ENCODE measurements at places on chromosomes 2 and 18.

DNA sequence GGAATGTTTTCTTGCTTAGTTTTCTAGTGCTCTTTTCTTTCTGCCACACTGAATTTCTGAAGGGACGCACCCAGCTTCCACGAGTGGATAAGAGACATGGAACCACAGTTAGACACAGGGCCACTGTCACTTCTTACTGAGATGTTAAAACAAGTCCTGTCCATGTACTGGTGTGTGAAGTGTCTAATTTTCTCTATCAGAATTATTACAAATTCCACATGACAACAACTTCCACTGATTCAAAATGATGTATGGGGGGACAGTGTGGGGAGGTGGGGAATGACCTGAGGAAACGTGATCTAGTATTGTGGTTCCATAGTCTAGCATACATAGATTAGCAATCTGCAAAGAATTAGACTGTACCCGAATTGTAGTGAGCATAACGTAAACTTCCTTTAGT lies 169.6 kb downstream of the TMEM247 start:
- DNase-seq = no peak

GRCh38 chr2:219969508-219969907 lies 342.1 kb downstream of the SLC4A3 start:
- no peak for DNase-seq

GRCh38 chr2:204551512-204551863 lies 6.2 kb downstream of the PARD3B start:
- no peak for DNase-seq

DNA sequence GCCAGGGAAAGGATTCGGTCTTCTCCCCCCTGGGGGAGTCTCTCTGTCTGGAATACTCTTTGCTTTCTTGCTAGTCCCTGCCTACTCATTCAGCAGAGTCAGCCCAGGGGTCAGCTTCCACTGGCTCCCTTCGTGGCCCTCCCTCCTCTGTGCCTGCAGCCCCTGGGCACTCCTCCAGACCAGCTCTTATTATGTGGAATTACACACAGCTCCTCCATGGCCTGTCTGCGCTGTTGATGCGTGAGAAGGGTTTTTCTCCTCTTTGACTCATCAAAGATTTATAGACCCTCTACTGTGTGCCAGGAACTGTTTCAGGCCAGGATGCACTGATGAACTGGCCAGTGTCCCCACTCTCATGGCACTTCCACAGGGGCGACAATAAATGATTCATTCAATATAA lies 44.4 kb downstream of the ST8SIA5 start:
- DNase-seq = no peak

- no peak for DNase-seq
These were observed 158.6 kb downstream of the TXNL1 start for GRCh38 chr18:56479841-56480240.

- no peak for DNase-seq
These were observed 128.7 kb downstream of the MAIP1 start for GRCh38 chr2:200084036-200084435.

DNA sequence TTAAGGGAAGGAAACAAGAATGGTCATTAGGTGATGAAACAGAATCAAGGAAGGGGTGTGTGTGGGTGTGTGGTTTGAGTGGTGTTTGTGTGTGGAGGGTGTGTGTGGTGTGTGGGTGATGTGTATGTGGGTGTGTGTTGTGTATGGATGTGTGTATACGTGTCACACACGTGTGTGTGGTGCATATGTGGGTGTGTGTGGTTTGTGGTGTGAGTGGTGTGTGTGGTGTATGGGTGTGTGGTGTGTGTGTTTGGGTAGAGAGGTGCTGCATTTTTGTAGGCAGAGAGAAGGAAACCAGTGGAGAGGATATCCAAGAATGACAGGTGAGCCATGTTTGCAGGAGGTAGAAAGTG lies 1.1 kb upstream of the CEP192 start:
- peak; percentile 28 for DNase-seq

DNA sequence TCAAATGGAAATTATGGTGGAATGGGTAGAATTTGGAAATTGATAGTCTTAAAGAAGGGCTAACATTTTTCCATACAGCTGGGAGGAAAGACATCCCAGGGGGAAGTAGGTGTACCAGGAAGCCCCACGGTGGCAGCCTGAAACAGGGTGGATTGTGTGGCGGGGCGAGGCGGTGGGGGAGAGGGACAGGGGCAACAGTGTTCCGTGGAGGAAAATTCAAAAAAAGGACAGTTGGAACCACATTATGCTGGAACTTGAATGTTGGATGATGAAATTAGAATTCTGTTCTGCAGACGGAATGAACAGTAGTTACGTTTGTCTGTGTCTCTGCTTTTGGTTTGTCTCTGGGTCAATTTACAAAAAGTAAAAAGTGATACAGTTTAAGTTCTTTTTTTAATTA lies 10.6 kb upstream of the CIB4 start:
- no peak for DNase-seq

- DNase-seq = no peak
These were observed 35.8 kb downstream of the SCG2 start for GRCh38 chr2:223566396-223566795.

DNA sequence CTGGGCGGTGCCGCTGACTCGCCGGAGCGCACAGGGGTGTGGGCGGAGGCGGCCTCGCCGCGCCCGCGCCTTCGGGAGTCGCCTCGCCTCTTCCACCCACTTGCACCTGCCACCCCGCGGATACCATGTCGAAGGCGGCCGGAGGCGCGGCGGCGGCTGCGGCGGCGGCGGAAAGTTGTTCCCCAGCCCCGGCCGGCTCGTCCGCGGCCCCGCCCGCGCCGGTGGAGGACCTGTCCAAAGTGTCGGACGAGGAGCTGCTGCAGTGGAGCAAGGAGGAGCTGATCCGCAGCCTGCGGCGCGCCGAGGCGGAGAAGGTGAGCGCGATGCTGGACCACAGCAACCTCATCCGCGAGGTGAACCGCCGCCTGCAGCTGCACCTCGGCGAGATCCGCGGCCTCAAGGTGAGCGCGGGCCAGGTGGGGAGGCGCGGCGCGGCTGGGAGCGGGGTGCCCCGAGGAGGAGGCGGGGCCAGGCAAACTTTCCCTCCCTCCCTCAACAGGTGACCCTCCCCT lies 766 bp downstream of the CCDC85A start:
- no peak for DNase-seq

DNA sequence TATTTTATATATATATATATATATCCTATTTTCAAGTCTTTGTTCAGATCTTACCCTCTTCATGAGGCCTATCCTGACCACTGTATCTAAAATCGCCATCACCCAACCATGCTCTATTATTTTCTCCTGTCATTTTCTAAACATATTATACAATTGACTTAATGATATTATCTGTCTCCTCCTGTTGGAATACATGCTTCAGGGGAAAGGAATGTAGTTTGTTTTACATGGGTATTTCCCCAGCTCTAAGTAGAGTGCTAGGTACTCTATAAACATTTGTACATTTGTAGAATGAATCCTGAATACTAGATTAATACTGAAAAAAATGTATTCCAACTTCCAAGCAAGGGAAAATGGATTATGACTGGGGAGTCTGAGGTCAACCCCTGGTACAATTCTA lies 26.2 kb downstream of the TTC21B start:
- no peak for DNase-seq

DNA sequence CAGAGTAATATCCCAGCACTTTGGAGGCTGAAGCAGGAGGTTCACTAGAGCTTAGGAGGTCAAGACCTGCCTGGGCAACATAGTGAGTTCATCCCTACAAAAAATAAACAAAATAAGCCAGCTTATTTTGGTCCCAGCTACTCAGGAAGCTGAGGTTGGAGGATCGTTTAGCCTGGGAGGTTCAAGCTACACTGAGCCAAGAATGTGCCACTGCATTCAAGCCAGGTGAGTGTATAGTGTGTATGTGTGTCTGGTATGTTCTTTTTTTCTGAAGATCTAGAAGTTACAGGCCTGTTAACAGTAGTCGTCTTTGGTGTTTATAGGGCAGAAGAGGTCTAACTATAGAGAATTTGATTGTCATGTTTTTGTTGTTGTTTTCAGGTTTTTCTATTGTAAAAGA lies 40.2 kb downstream of the ZC3H15 start:
- DNase-seq = no peak

DNA sequence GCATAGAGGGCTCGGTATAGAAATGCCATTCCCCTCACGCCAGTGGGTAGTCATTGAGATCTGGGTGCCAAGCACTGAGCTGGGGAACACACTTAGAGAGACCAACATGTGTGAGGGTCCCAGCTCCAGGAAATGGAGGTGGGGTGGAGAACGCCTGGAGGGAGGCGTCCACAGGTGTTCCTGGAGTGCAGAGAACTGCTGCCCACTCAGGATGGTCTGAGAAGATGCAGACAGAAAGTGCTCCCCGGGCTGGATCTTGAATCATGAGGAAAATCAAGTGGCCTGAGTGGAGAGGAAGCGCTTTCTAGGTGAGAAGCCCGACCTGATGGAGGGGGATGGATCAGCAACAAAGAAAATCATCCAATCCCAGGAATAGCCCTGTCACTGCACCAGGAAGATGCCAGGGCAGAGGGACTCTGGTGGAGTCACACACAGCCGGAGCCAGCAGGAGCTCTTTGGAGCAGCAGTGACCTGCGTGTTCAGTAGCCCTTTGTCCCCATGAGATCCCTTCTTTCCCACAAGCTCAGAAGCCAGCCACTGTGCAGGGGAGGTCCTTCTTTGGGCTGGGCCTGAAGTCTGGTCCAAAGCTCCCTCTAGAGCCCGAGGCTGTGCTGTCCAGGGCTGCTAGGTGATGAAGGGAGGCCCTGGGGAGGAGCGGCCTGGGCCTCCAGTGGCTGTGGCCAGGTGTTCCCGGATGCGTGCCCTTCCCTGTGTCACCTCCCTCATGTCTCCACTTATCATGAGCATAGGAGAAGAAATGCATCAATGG lies 112.3 kb downstream of the RNF144A start:
- no peak for DNase-seq

DNA sequence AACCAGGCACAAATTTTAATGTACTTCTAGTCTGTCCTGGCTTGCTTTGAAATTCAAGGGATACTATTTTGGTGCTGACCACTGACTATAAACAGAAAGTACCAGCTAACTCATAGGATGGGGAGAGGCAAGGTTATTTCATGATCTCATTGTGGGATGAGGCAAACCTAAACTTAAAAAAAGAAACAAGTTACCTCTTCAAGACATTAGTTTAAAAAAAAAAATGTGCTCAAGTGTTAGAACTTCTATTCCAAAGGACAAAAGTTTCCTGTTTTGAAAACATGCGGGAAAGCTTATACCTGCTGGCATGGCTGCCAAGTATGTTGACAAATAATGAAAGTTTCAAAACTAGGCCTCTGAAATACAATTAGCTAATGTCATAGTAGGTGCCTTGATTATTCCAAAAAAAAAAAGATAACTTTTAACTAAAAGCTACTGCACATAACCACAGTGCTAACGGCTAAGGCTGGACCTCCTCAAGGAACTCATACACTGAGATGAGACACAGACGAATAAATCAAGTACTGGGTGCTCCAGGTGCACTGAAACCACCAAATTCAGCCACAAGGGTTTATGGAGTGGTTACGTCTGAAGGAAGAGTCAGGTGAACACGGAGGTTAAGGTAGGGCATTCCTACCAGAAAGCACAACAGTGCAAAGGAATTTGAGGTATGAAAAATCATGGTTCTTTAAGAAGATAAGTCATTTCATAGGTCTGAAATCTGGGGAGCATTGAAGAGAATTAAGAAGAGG lies 38.1 kb downstream of the TMEM131 start:
- DNase-seq = no peak

DNA sequence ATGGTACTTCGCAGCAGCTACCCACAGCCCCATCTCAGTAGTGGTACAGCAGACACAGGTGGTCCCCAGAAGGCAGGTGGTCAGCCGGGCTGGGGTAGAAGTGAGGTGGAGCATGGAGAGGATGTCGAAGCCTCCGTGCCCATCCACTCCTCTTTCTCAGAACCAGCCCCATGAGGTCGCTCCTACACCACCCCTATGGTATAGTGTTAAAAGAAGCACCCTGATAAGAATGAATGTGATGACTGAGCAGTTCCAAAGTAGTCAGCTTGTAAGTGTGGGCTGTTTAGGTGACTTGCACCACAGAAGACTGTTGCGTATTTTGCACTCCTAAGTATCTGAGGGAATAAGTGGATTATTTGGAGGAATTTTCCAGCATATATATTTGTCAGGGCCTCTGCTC lies 111.3 kb downstream of the WDSUB1 start:
- no peak for DNase-seq

DNA sequence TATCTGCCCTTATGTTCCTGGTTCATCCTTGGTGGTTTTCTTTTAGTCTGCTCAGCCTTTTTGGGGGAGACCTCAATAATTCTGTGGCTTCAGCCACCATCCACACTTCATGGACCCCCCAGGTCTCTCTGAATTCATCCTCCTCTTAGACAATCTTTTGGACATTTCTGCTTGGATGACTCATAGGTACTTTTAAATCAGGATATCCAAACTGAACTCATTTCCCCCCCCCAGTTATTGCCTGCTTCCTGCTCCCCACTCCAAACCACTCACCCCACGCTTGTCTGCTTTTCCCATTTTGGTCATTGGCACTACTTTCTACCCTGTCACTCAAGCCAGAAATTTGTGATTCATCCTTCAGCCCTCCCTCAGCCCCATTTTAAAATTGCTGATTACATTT lies 78.5 kb downstream of the TANC1 start:
- DNase-seq = no peak

DNA sequence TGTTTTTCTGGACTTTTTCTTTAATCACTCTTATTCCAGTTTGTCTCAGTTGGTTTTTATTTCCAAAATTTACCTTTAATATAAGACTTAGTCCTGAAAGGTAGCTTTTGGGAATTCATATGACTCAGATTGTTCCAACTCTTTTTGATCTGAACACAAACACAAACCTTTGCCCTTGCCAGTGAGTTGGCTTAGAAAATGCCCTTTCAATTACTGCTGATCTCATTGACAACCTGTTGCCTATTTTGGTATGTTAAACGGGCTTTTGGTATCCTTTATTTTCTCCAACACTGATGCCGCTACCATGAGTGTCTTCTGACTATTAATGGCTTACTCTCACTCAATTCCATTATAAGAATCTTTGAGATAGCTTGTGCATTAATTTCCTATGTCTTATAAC lies 143.4 kb downstream of the GULP1 start:
- DNase-seq = no peak

DNA sequence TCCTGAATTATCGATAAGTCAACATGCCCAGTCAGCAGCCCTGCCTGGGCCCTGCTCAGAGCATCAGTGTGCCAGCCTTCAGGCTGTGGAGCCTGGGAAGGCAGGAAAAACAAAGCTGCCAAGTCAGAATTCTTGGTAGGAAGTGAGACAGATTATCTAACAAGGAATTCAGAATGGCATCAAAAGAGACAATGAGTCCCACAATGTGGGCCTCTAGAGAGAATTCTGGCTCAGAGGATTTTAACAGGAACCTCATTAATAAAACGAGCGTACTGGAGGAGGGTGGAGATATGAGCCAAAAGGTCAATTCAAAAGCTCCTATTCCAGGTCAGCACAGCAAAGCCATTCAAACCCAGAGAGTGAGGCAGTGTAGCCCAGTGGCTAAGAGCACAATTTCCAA lies 327.6 kb upstream of the MMADHC start:
- no peak for DNase-seq

All from stimulated activated CD4-positive, alpha-beta T cell treated with anti-CD3 and anti-CD28 coated beads, Interleukin-12 subunit alpha, Interleukin-12 subunit beta, amount 100 ng/mL, for 48 hours (primary cell).